LoVo (cell line): ENCODE measurements at places on chromosomes 6 and 20.

- DNase-seq, result no peak
Measured at GRCh38 chr20:32527052-32527446, 58.1 kb downstream of the NOL4L start.

DNA sequence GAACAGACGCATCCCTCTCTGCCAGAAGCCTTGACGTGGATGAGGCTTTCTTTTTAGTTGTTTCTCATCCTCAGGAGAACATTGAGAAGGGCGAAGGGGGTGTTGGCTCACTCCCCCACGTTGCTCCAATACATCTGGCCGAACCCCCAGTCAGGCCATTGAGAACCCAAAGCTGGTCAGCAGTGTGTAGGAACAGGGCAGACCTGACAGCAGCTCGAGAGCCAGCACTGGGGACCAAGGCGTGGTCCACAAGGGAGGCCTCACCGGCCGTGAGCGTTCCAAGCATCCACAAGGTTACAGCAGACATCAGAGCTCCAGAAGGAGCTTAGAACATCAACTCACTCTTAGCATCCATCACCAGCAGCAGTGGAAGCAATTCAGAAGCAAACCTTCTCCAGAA is 387.9 kb upstream of the ARID1B start:
- DNase-seq, result no peak

DNA sequence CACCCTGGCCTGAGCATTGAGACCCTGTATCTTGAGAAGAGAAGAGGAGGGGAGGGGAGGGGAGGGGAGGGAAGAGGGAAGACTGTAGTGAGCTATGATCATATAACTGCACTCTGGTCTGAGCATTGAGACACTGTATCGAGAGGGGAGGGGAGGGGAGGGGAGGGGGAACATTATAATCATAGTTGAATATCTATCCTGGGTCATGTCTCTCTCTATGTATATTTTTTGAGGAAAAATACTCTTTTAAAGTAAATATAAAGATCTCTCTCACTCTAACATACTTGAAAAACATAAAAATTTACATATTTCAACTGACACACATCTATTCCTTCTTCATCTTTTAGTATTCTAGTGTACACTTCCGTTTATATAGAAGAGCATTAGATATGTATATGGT is 431.0 kb downstream of the CDKAL1 start:
- DNase-seq, result no peak

- no peak for DNase-seq
Measured at GRCh38 chr6:166466178-166467122, 83.7 kb upstream of the MPC1 start.

DNA sequence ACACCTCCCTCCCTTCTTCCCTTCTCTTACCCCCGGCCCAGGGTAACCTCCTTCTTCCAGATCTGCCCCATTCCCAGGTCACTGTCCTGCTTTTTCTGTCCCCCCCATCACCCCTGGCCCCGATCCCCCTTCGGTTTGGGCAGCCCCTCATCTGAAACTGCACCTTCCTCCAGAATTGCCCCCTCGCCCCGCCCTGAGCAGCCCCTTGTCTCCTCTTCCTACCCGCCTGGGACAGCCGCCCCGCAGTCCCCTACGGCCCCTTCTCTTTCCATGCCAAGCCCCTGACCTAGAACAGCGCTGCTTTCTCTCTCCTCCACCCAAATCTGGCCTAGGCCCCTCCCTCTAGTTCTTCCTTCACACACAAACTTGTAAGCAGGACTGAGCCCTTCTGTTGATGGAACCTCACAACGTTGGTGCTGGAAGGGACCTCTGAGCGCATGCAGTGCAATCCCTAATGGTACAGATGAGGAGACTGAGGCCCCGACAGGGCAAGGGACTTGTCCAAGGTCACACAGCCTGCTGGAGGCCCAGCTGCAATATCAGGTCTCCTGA is 630 bp downstream of the PPP2R5D start:
- no peak for DNase-seq

DNA sequence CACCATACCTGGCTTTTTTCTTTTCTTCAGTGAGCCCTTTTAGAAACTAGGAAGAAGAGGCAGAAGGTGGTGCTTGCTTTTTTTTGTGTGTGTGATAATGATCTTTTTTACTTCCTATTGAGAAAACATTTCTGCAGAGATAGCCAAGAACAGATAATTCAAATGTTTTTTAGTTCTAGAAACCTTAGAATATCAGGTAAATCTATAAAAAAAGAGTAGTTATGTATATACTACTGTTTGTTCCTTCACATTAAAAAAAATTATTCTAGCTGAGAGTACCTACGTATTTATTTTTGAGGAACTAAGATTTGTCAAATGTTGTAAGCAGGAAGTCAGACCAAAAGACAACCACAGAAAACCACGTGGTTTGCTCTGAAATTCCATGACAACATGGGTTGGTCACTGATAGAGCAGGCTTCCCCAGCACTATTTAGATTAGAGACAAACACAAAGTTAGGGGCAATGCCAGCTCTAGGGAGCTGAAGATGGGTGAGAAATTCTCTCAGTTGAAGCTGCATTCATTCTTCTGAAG is 12.8 kb downstream of the STK4 start:
- no peak for DNase-seq

DNA sequence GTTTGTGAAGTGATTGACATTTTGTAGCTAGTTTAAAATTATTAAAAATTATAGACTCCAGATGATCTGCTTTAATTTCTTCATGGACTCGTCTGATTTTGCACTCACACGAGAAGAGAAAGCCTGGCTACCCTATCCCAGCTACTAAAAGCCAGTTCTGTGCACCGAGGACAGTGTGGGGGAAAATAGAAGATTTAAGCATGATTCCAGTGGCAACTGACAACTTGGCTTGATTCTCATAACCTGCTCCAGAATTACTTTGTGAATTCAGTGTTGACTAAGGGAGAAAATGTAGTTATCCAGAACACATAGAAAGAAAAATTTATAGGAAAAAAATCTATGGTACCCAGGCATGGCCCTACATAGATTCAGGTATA is 88.7 kb downstream of the SNAP25 start:
- no peak for DNase-seq

- no peak for DNase-seq
Measured at GRCh38 chr6:46370622-46371021, 120.6 kb downstream of the RCAN2 start.
